Fibroblast of pulmonary artery (primary cell): ENCODE measurements at places on chromosomes 16 and 17.

DNA sequence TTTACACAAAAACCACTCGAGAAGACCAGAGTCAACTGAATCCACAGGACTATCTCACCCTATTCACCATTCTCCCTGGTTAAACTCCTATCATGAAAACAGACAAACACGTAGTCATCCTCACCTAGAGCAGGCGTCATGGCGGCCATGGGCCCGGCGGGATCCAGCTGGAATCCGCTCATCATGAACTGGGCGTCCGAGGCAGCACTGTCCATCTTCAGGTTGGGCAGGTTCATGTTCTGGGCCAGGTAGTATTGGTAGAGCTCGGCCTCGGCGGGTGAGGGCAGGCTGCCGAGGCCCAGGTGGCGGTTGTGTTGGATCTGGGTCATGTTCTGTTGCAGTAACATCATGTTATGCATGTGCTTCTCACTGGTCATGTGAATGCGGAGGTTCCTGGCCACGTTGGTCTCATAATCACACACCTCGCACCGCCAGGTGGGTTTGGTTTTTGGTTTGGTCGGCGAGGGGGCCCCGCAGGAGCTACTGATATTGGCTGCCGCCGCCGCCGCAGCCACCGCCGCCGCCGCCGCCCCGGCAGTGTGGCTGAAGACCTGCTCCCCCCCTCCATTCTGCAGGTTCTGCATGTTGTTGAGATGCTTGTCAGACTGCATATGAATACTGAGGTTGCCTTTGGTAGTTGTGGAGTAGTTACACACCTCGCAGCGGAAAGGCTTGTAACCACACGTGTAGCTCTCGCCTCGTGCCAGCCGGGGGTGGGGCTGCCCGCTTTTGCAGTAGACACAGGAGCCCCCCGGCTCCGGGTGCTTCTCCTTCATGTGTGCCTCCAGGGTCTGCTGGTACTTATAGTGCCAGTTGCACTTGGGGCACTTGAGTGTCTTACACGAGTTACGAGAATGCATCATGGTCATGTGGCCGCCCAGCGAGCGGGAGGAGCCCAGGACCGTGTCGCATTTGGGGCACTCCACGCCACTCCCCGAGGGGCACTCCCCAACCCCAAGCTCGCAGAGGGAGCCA lies 90.3 kb downstream of the ZFHX3 start:
- no peak for DNase-seq

DNA sequence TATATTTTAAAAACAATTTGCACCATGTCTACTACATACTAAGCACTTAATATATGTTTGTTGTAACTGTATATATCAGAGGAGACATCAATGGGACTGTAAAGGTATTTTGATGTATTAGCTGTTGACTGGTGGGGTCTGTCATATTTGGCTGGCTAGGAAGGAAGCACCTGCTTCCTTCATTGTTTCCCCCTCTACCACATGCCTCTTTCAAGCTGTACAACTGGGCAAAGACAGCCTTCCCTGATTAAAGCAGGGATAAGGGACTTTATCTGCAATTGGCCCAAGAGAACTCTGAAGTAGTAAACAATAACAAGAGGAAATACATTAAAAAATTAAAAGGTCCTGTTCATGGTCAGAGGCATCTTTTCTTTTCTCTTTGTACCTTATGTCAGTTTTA lies 5.5 kb upstream of the SLFN12L start:
- no peak for DNase-seq

GRCh38 chr16:15689290-15689689 lies 39.2 kb downstream of the NDE1 start:
- DNase-seq, result no peak

GRCh38 chr17:41664587-41665565 lies 23.8 kb upstream of the EIF1 start:
- DNase-seq, result no peak

- no peak for DNase-seq
Observed at GRCh38 chr16:89588413-89589109, 13.0 kb downstream of the CPNE7 start.

DNA sequence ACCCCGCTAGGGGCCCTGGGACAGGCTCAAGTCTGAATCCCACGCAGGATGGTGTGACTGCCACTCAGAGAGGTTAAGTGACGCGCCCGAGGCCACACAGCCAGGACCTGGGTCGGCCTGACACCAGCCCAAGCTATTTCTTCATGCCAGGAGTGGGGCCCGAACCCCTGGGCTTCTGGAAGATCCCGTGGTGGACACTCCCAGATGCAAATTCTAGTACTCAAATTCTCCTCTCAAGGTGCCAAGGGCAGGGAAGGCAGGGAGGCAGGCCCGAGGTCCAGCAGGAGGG lies 5.2 kb downstream of the IL17C start:
- no peak for DNase-seq

GRCh38 chr17:42898147-42898811 lies 2.3 kb upstream of the G6PC1 start:
- no peak for DNase-seq

DNA sequence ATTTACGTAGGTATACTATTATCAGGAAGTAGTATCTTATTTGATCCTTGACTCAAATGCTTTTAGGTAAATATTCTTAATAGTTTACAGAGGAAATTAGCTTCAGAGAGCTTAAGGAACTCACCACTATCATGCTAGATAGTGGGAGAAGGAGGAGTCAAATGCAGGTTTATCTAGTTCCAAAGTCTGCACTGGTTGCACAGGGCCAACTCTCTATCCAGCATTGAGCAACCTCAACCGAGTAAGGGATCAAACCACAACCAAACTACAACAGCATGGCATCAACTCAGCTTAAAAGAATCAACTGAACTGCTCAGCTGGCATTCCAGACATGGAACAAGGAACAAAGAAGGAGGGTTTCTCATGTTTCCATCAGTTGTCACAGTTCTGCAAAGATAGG lies 306.0 kb downstream of the MAF start:
- no peak for DNase-seq

DNA sequence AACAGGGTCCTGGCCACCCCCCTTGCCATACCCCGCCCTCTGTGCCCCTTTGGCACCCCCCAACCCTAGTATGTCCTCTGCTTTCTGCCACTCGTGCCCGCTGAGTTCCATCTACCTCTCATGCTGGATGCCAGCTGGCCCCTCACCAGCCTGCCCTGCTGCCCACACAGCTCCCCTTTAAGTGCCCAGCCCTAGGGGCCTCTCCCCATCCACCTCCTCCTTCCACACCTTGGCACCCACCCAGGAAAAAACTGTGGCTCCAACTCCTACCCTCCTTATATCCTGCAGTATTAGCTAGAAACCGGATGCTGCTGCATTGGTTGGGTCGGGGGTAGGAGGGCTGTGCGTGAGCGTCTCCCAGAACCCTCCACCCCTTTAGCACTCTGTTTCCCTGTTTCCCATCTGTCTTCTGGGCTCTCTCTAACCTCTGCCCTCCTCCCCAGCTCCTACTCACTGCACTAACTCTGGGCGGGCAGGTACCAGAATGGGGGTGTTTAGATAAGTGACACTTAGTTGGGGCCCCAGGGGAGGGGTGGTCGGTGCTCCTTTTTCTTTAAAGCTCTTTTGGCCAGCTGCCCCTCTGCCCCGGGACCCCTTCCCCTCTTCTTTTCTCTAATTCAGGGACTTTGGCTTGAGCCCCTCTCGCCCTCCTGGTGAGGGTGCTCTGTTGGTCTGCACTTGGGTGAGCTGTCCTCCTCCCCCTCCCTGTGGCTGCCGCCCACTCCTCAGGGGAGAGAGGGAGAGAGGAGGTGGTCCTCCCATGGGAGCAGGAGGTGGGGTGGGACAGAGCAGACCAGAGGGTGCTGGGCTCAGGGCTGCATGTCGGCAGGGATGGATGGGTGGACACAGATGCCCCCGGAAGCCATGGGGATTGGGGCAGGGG lies 9.9 kb downstream of the NR1D1 start:
- no peak for DNase-seq

DNA sequence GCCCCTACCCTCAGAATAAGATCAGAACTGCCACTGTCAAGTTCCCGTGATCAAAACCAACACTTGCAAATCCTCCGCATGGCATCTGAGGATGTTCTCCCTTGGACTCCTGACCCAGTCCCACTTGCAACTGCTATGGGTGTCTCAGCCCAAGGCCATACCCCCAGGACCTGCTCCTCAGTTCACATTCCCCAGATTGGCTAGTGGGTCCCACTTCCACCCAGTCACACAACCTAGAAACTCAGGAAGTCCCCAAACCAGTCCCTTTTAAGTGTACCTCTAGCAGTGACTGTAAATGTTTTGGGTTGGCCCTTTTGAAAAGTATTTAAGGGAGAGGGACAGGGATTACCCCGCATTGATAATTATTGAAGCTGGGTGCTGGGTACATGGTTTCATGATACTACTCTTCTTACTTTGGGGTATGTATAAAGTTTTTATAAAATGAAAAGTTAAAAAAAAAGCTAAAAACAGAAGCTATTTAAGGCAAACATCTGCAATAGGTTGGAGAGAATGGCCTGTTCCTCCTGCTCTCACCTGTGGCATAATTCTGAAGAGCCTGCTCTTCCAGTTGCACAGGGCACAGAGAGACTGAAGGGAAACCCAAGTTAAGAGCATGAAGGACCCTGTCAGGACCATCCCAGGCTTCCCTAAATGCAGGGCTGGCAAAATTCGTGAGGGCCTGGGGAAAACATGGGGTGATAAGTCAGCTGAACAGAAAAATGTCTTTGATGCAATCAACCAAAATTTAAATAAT lies 42.5 kb downstream of the ERN1 start:
- no peak for DNase-seq

- peak; percentile 43 for DNase-seq
Observed at GRCh38 chr16:19175492-19176262, 7.6 kb downstream of the SYT17 start.

GRCh38 chr17:16439811-16440351 lies 24.5 kb downstream of the TRPV2 start:
- DNase-seq, result peak; percentile 49

DNA sequence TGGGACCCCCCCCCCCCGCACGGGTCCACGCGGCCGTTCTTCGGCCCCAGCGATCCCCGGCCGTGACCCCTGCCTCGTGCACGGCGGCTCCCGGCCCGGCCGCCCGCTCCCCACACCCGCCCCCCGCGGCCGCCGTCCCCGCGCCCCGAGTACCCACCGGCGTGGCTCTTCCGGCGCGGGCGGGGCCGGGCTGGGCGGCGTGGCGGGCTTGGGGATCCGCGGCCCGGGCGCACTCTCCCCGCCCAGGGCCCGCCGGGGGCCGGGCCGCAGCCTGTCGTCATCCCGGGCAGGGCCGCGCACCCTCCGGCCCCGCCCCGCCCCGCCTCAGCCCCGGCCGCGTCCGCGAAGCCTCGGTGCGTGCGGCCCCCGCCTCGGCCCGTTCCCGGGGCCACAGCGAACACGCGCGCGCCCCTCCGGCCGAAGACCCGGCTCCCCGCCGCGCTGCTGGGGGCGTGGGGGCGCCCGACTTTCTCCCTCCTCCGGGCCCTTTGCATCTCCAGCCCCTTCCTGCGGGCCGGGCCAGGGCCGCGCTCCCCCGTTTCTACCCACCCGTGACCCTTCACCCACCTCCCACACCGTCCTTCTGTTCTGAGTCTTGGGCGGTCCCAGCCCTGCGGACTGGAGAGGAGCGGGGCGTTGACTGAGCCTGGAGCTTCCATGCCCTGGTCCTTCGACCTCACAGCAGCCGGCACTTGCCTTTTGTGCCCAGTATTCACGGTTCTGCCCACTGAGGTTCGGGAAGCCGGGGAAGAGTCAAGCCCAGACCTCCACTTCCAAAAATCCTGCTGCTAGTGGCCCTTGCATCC lies 840 bp downstream of the MYO1C start:
- DNase-seq, result no peak

DNA sequence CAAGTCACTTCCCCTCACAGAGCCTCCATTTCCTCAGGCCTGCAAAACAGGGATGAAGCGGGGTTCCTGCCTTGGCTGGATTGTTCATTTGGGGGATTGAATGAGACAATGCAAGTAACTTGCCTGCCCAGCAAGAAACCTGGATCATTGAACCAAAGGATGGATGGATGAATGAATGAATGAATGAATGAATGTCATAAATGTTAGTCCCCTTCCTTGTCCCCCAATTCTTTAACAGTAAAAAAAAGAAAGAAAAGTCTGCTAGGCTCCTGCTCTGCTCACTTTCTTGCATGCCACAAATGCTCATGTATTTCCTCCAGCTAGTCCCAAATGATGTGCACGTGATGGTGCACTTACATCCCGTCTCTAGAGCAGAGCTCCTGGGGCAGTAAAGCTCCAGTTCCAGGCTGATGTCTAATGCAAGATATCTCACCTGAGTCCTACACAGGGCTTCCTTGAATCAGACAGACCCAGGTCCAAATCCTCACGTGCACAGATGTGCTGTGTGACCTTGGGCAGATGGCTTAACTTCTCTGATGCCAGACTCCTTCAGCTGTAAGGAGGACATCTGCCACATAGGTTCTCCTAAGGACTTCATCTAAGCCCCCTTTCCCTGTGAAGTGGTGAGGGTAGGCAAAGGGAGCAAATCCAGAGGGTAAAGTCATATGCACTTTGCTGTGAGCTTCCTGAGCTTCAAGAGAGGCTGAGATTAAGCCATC lies 45.5 kb downstream of the C16orf82 start:
- no peak for DNase-seq

- DNase-seq, result no peak
Observed at GRCh38 chr17:29246628-29247027, at the start of gene CRYBA1. Gene CRYBA1, plus strand, starts transcription at chr17:29246859. Its CDS starts 5 bp downstream, at chr17:29246864.

DNA sequence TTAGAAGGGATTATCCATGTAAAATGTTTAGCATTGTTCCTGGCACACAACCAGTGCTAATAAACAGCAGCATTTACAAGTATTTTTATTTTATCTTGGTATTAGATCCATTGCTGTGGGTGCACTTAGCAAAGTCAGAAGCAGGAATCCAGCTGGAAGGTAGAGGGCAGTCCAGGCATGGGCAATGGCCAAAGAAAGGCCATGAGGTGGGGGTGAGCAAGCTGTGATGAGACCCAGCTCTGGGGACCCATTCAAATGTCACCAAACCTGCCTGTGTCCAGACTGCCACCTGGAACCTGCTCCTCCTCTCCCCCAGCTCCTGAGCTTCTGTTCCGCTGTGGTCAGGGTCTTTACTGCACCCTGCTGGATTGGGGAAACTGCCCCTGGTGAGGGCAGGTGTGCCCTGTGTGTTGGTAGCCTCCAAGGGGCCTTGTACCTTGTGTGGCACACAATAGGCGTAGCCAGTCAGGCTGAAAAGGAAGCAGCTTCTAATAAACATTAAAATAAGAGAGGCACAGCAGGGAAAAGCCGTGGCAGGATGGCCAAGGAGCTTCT lies 118.0 kb upstream of the CRHR1 start:
- DNase-seq, result no peak

DNA sequence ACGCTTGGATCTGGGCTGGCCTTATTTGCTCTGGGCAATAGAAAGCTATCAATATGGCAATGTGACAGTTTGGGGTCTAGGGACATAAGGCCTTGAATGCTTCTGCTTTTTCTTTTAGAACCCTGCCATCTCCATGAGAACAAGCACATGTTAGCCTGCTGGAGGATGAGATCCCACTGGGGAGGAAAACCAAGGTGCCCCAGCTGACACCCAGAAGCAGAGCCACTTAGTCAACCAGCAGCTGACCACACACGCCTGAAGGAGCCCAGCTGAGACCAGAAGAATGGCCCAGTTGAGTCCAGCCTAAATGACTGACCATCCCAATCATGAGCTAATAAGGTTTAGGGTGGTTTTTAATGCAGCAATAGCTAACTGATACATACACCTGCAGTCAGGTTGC lies 171.2 kb downstream of the AHSP start:
- no peak for DNase-seq

GRCh38 chr16:5605404-5605803 lies 507.8 kb upstream of the EEF2KMT start:
- no peak for DNase-seq
